ENCODE measurements at places on chromosomes 16 and 17. TPM values are rescaled to one million over a fixed set of nuclear protein-coding genes. Genes with fewer than 3 reads are reported as not detected.
A peak's percentile ranks its signal among the peaks of the same experiment; 100 is the strongest.

DNA sequence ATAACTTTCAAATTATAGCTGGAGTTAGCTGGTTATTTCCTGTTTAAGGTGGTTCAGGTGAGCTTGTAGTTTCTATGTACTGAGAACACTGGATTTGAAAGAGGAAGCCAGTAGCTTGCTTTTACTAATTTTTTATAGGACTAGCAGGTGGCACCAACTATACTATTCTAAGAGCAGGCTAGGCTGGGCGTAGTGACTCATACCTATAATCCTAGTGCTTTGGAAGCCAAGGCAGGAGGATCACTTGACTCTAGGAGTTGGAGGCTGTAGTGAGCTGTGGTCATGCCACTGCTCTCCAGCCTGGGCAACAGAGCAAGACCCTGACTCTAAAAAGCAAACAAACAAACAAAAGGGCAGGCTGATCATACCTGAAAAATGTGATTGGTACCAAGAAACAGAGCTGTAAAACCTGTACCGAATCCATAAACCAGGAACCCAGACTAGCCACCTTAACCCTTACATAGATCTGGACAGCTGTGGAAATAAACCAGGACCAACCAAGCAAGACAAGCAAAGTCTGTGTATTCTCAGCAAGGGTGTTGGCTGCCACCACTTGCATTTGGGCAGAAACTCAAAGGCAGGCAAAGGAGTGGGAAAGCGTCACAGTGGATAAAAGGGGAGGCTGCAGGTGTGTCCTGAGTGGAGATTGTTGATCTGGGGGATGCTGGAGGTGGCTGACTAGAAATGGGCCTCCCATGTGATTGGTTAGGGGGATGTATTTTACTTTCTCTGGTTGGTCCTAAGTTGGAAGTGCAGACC, 36.3 kb downstream of the SLC47A1 start:
- H3K4me1 ChIP-seq: peaks cover under 1% of the 10 kb centered on the region
- DNase-seq: no peak
- no peak overlapping the region for H3K27ac ChIP-seq
- H3K36me3 ChIP-seq: no peaks in the 10 kb centered on the region
- H3K4me3 ChIP-seq: no peak overlapping the region

- DNase-seq: peak; percentile 51
- H3K4me1 ChIP-seq: no peaks in the 10 kb centered on the region
- H3K36me3 ChIP-seq: no peaks in the 10 kb centered on the region
These were observed 203.2 kb upstream of the WSCD1 start for GRCh38 chr17:5866978-5867377.

DNA sequence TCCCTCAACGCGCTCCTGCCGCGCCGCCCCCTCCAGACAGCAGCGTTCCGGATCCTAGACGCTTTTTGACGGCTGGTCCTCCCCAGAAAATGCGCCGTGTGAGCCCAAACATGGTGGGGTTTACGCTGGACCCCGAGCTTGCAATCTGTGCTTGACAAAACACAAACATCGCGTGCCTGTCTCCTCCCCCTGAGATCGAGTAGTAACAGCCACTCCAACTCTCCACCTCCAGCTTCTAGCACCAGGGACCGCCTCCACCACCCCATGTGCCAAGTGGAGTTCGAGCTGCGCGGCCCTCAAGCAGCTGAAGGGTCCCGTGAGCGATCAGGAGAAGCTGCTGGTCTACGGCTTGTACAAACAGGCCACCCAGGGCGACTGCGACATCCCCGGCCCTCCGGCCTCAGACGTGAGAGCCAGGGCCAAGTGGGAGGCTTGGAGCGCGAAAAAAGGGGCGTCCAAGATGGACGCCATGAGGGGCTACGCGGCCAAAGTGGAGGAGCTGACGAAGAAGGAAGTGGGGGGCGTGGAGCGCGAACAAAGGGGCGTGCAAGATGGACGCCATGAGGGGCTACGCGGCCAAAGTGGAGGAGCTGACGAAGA, 656 bp upstream of the GEMIN4 start:
- H3K36me3 ChIP-seq: peaks cover 22% of the 10 kb centered on the region
- peak overlapping the region; percentile 92 for H3K4me3 ChIP-seq
- DNase-seq: no peak
- peaks cover 23% of the 10 kb centered on the region for H3K4me1 ChIP-seq
- no peaks in the 10 kb centered on the region for H3K27me3 ChIP-seq
- H3K27ac ChIP-seq: peak overlapping the region; percentile 87

DNA sequence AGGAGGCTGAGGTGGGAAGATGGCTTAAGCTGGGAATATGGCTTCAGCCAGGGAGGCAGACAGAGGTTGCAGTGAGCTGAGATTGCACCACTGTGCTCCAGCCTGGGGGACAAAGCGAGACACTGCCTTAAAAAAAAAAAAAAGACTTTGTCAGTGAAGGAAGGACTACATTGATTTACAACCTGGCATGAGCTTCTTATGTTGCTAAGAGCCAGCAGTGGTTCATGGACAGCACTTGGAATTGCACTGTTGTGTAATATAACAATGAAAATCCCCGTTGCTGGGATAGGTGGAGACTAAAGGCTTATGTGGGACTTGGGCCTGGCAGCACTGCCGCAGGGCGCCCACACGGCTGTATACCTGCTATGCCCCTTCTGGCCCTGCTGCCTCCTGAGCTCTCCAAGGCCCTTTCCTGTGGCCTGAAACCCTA, 14.1 kb upstream of the SLC16A5 start:
- DNase-seq: no peak
- H3K4me1 ChIP-seq: peaks cover 8% of the 10 kb centered on the region
- no peaks in the 10 kb centered on the region for H3K36me3 ChIP-seq
- no peak overlapping the region for H3K4me3 ChIP-seq

TEX19 gene
- total RNA-seq: not detected

DNA sequence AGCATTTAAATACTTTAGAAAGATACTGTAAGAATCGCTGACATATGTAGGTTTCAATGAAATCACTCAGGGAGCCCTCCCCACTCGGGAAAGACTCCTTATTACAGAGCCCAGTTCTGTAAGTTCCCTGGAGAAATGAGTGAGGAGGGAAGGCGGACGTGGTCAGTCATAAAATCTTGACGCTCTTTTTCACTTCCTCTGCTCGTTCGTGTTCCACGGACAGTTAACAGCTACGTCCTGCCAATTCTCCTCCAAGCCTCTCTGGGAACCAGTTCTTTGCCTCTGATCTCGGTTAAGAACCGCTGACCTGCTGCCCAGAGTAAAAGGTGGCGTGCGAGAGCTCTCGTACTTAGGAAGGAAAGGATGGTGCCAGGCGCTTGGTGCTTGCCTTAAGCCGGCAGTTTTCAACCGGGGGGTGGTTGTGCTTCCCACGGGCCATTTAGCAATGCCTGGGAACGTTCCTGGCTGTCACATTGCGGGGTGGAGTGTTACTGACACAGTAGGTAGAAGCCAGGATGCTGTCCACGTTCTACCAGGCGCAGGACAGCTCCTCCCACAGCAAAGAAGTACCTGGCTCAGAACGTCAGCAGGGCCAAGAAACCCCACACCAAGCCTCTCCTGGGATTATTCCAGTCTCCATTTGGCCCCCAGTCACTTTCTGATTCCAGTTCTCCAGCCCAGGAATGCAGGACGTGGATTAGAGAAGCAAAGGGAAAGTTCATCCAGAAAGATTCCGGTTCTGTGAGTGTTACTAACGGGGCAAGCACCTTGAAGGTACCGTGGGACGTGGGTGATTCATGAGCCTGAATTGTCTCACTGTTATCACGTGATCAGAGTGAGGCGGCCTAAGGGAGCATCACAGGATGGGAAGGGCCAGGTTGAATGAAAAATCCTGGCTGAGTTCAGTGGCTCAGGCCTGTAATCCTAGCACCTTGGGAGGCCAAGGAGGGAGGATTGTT, 87.7 kb downstream of the MRM3 start:
- H3K4me3 ChIP-seq: no peak overlapping the region
- no peak for DNase-seq
- H3K27me3 ChIP-seq: no peaks in the 10 kb centered on the region
- H3K4me1 ChIP-seq: peaks cover 60% of the 10 kb centered on the region

DNA sequence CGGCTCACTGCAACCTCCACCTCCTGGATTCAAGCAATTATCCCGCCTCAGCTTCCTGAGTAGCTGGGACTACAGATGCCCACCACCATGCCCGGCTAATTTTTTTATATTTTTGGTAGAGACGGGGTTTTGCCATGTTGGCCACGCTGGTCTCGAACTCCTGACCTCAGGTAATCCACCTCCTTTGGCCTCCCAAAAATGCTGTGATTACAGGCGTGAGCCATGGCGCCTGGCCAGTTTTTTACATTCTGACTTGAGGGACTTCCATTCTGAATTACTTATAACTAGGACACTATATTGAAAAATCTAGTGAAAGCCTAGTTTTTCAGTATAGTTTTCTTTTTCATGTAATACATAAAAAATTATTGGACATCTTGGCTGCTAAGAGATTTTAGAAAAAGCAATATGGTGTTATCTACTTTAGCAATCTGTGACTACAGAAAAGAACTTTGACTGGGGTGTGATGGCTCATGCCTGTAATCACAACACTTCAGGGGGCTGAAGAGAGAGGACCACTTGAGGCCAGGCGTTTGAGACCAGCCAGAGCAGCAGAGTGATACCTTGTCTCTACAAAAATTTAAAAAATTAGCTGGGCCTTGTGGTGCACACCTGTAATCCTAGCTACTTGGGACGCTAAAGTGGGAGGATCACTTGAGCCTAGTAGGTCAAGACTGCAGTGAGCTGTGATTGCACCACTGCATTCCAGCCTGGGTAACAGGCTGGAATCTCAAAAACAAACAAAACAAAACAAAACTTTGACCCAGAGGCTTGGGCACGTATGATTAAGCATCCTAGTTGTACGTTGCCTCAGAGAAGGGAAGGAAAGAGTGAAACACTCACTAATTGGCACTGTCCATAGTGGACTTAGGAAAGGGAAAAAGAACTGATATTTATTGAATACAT, 26.8 kb upstream of the GOSR1 start:
- no peak overlapping the region for H3K27ac ChIP-seq
- DNase-seq: no peak
- H3K4me1 ChIP-seq: peaks cover 2% of the 10 kb centered on the region

KRT28 gene
- not detected for total RNA-seq

DNA sequence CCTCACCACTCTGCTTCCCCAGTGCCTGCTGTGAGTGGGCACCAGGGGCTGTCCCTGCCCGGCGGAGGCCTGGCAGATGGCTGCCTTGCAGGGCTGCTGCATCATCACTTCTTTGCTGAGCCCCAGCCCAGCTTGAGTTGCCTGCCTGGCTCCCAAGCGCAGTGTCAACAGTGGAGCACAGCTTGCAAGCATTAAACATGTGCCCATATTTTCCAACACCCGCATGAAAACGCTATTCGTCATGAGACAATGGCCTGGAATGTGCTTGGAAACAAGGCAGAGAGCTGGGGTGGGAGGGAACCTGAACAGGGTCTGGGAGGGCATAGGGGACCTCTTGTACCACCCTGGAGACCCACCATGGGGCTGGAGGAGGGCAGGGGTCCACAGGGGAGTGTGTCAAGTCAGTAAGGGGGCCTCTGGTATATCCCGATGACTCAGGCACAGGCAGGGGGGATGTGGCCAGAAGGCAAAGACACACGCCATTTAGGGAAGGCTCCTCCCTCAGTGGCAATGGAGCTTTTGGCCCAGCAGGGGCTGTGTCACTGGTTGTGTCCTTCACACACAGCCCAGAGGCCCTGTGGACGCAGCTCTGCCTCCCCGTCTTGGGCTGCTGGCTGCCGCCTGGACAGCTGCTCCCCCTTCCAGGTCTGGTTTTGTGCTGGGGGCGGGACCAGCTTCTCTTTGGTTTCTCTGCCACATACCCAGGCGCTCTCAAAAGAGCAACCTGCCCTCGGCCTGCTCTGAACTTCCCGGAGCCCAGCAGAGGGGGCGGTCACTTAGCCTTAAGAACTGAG, 17.4 kb upstream of the MTSS2 start:
- no peaks in the 10 kb centered on the region for H3K27me3 ChIP-seq
- H3K4me1 ChIP-seq: peaks cover 97% of the 10 kb centered on the region
- H3K36me3 ChIP-seq: no peaks in the 10 kb centered on the region

IL21R gene
- 0.34 TPM for total RNA-seq

GRCh38 chr17:47708864-47709541, 15.0 kb downstream of the TBKBP1 start:
- peaks cover 24% of the 10 kb centered on the region for H3K36me3 ChIP-seq
- H3K4me1 ChIP-seq: peaks cover 1% of the 10 kb centered on the region
- no peak for DNase-seq
- H3K27ac ChIP-seq: no peak overlapping the region
- H3K27me3 ChIP-seq: peaks cover 20% of the 10 kb centered on the region

DNA sequence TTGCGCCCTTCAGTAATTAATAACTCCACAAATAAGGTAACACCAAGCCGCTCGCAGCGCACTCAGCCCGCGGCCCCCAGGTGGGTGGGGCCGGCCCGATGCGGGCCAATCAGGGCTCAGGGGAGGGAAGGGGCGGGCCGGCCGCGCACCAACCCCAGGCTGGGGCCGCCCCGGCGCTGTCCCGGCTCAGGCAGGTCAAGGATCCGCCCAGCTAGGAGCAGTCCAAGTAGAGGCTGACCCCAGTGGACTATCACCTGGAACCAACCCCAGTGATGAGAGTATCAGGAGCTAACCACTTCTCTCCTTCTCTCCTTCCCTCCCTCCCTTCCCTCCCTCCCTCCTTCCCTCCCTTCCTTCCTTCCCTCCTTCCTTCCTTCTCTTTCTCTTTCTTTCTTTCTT, 110.8 kb downstream of the C16orf78 start:
- no peak overlapping the region for H3K27ac ChIP-seq
- no peak for DNase-seq
- peaks cover 44% of the 10 kb centered on the region for H3K27me3 ChIP-seq
- H3K4me3 ChIP-seq: no peak overlapping the region
- no peaks in the 10 kb centered on the region for H3K4me1 ChIP-seq

- peaks cover 51% of the 10 kb centered on the region for H3K27me3 ChIP-seq
- H3K4me3 ChIP-seq: peak overlapping the region; percentile 45
- no peak overlapping the region for H3K27ac ChIP-seq
- no peaks in the 10 kb centered on the region for H3K36me3 ChIP-seq
- peaks cover 15% of the 10 kb centered on the region for H3K4me1 ChIP-seq
These were observed 27.8 kb upstream of the MGAT5B start for GRCh38 chr17:76840443-76840767.

- H3K27me3 ChIP-seq: no peaks in the 10 kb centered on the region
- DNase-seq: no peak
- no peaks in the 10 kb centered on the region for H3K36me3 ChIP-seq
These were observed 6.0 kb downstream of the IL34 start for GRCh38 chr16:70652322-70652721.

DNA sequence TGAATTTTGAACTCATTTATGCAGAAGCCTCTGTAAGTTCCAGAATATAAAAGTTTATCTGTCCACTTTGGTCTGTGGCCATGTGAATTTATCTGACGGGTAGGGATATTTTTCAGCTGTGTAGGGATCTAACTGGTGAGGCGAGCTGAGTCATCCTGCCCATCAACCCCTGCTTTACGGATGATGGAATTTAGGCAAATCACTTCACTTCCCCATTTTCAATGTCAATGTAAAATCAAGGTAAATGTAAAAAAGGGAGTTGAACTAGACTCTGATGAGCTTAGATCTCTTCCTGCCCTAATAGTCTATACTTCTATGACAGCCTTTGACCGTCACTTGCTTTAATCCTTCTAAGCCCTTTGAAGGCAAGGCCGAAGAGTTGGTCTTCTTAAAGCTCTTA, 2.6 kb downstream of the SLC16A6 start:
- H3K4me1 ChIP-seq: peaks cover 13% of the 10 kb centered on the region
- no peak for DNase-seq
- H3K27ac ChIP-seq: no peak overlapping the region
- peaks cover 19% of the 10 kb centered on the region for H3K27me3 ChIP-seq
- H3K4me3 ChIP-seq: no peak overlapping the region

- DNase-seq: peak; percentile 92
- no peaks in the 10 kb centered on the region for H3K36me3 ChIP-seq
- H3K27ac ChIP-seq: peak overlapping the region; percentile 85
- no peaks in the 10 kb centered on the region for H3K27me3 ChIP-seq
- H3K4me1 ChIP-seq: peaks cover 65% of the 10 kb centered on the region
These were observed 4.7 kb downstream of the VASN start for GRCh38 chr16:4376126-4376892.

All from osteocyte (in vitro differentiated cells).